Activated B cell treated with CpG ODN at 0.5 μM for 24 hours (primary cell): ENCODE measurements at places on chromosomes 2 and 18. TPM values are rescaled to one million over a fixed set of nuclear protein-coding genes. Genes with fewer than 3 reads are reported as not detected.

The SLC4A3 gene
- total RNA-seq = not detected in 2 replicates

GRCh38 chr2:85727798-85728197 is 26.0 kb upstream of the ATOH8 start:
- H3K36me3 ChIP-seq = no peaks in the 10 kb centered on the region
- peaks cover 18% of the 10 kb centered on the region for H3K27me3 ChIP-seq
- no peak overlapping the region for H3K4me3 ChIP-seq
- H3K27ac ChIP-seq = no peak overlapping the region
- H3K4me1 ChIP-seq = peaks cover 2% of the 10 kb centered on the region
- DNase-seq = no peak

The PDE11A gene
- total RNA-seq = not detected in 2 replicates

- no peaks in the 10 kb centered on the region for H3K27me3 ChIP-seq
- peaks cover 19% of the 10 kb centered on the region for H3K4me1 ChIP-seq
- DNase-seq = no peak
- no peak overlapping the region for H3K4me3 ChIP-seq
- no peak overlapping the region for H3K27ac ChIP-seq
- H3K36me3 ChIP-seq = peaks cover 53% of the 10 kb centered on the region
These were observed 13.6 kb downstream of the ARID5A start for GRCh38 chr2:96549967-96550786.

GRCh38 chr2:27807476-27807875 is 36.0 kb downstream of the MRPL33 start:
- H3K27ac ChIP-seq = no peak overlapping the region
- H3K27me3 ChIP-seq = no peaks in the 10 kb centered on the region
- H3K36me3 ChIP-seq = no peaks in the 10 kb centered on the region
- no peak for DNase-seq
- H3K4me1 ChIP-seq = no peaks in the 10 kb centered on the region

The RAD51AP2 gene
- total RNA-seq = not detected in 2 replicates

- H3K36me3 ChIP-seq = peaks cover 22% of the 10 kb centered on the region
- H3K4me3 ChIP-seq = peak within 1 kb of the TSS; percentile 82
- H3K27me3 ChIP-seq = no peaks in the 10 kb centered on the region
- H3K27ac ChIP-seq = peak within 1 kb of the TSS; percentile 72
These were observed at the start of gene VAMP5 for GRCh38 chr2:85584354-85584856. Gene VAMP5, plus strand, starts transcription at chr2:85584431. Its CDS starts 60 bp downstream, at chr2:85584491.

The CIB4 gene
- total RNA-seq = not detected in 2 replicates

The DSG4 gene
- total RNA-seq = not detected in 2 replicates

DNA sequence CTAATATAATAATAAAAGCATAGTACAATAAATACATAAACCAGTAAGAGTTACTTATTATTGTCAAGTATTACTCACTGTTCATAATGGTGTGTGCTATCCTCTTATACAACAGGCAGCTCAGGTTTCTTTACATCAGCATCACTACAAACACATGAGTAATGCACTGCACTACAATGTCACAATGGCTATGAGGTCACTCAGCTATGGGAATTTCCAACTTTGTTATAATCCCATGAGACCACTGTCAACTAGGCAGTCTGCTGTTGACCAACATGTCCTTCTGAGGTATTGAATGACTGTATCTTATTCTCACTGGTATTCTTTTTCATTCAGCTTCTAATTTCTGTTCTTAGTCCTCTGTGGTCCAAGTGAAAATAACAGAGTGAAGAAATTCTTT is 250.4 kb upstream of the DSEL start:
- DNase-seq = no peak
- H3K36me3 ChIP-seq = no peaks in the 10 kb centered on the region

GRCh38 chr2:62186156-62186905 is 9.6 kb upstream of the B3GNT2 start:
- no peak overlapping the region for H3K27ac ChIP-seq
- no peaks in the 10 kb centered on the region for H3K27me3 ChIP-seq
- H3K4me1 ChIP-seq = peaks cover 5% of the 10 kb centered on the region
- no peaks in the 10 kb centered on the region for H3K36me3 ChIP-seq
- no peak overlapping the region for H3K4me3 ChIP-seq

DNA sequence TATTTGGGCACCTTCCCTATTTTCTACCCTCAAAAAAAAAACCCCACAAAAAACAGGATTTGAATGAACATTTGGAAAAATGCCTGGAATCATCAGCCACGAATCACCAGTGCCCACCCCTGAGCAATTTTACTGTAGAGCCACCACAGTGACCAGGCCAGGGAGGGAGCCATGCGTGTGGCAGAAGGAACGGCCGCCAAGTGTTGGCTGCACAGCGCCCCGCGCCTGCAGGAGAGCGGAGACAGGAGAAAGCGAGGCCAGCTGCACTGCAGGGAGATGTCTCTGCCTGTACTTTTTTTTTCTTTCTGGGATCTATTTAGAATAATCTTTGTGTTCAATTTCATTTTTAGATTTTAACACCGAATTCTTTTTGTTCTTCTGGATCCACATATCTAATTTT is 269.3 kb upstream of the RAB12 start:
- DNase-seq = no peak
- no peaks in the 10 kb centered on the region for H3K4me1 ChIP-seq
- H3K4me3 ChIP-seq = no peak overlapping the region
- H3K27me3 ChIP-seq = peaks cover 3% of the 10 kb centered on the region

The MAPK4 gene
- total RNA-seq = not detected in 2 replicates

DNA sequence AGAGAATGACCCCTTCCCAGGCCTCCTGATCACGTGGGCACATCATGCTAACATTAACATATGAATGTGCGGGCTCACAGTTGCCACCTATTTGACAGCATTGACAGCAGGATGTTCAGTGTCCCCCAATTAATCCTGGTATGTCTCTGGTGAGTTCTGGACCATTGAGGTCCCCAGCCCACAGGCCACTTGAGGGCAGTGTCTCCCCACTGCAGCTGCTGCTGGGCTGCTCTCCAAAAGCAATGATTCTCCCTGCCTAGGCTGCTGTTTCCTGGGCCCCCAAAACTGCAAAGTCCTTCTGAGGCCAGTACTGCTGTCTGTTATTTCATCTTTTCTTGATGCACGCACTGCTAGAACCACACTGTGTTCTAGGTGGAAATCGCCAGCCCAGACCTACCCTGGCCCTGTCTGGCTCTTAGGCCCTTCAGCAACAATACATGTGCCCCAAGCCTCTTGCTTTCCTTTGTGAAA is 52.7 kb upstream of the MAPK4 start:
- peaks cover 21% of the 10 kb centered on the region for H3K27me3 ChIP-seq
- no peak overlapping the region for H3K4me3 ChIP-seq
- H3K4me1 ChIP-seq = no peaks in the 10 kb centered on the region
- no peak overlapping the region for H3K27ac ChIP-seq
- no peak for DNase-seq

- peaks cover 49% of the 10 kb centered on the region for H3K36me3 ChIP-seq
- H3K27me3 ChIP-seq = no peaks in the 10 kb centered on the region
- no peaks in the 10 kb centered on the region for H3K4me1 ChIP-seq
- H3K27ac ChIP-seq = no peak overlapping the region
- DNase-seq = no peak
These were observed 16.2 kb upstream of the GLS start for GRCh38 chr2:190864375-190864774.

The LRRC30 gene
- not detected in 2 replicates for total RNA-seq

DNA sequence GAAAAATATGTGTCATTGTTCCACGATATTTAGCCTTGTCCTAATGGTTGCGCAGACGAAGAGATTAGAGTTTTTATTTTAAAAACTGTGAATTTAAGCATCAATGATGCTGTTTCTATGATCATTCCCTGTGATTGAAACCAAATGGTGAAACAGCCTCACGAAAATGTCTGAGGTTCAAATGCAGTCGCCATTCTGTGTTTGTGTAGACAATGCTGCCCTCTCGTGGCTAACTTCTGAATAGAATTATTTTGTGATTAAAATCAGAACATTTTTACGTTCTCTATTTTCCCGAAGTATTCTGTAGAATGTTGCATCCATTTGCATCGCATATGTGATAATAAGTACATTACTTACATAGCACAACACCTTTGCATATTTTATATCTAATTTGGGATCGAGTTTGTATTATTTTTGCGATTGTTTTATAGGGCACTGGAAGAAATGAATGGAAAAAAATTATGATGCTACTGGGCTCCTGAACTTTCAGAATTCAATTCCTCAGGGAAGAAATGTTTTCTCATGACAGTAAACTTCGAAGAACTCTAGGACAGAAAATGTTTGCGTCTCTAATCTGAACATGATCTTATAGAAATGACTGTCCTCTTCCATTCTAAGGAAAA is 54.8 kb upstream of the CREB1 start:
- no peak overlapping the region for H3K27ac ChIP-seq
- H3K36me3 ChIP-seq = no peaks in the 10 kb centered on the region
- no peak for DNase-seq
- H3K4me1 ChIP-seq = peaks cover 10% of the 10 kb centered on the region
- no peaks in the 10 kb centered on the region for H3K27me3 ChIP-seq
